ENCODE measurements at places on chromosomes 1 and 21. TPM values are rescaled to one million over a fixed set of nuclear protein-coding genes. Genes with fewer than 3 reads are reported as not detected.

Gene NGF
- polyA plus RNA-seq: 1.4 TPM

Gene OVAAL
- not detected for polyA plus RNA-seq

Gene C1orf141
- polyA plus RNA-seq: 0.22 TPM

Gene GREM2
- polyA plus RNA-seq: 14.6 TPM

Gene DEPDC1
- 6.0 TPM for polyA plus RNA-seq

Gene PRDM16
- polyA plus RNA-seq: 20.6 TPM

GRCh38 chr1:42960122-42960390 is 1.4 kb upstream of the SLC2A1 start:
- H3K27me3 ChIP-seq: no peaks in the 10 kb centered on the region
- H3K27ac ChIP-seq: no peak overlapping the region
- DNase-seq: no peak
- peaks cover 32% of the 10 kb centered on the region for H3K4me1 ChIP-seq
- H3K4me3 ChIP-seq: no peak overlapping the region

DNA sequence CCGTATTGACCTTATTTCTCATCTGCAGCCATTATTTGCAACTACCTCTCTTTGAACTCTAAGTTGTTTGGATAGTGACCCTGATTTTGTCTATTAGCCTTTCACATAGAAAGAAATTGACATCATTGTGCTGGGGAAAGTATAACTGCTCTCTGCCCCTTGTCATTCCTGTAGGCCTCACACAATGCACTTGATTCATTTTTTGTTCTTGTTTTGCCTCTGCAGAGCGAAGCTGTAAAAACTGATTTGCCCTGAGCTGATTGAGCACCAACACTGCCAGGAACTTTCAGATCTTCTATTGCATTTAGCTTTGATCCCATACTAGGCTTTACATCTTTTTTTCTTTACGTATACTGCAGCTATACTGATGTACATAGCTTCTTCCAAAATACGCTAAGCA is 167.2 kb upstream of the PTBP2 start:
- no peaks in the 10 kb centered on the region for H3K36me3 ChIP-seq
- H3K27ac ChIP-seq: no peak overlapping the region
- no peak for DNase-seq
- H3K4me3 ChIP-seq: no peak overlapping the region
- no peaks in the 10 kb centered on the region for H3K4me1 ChIP-seq

- H3K4me3 ChIP-seq: no peak overlapping the region
- no peak for DNase-seq
- no peaks in the 10 kb centered on the region for H3K4me1 ChIP-seq
- no peaks in the 10 kb centered on the region for H3K27me3 ChIP-seq
Measured at GRCh38 chr1:36693161-36693525, 210.4 kb upstream of the CSF3R start.

DNA sequence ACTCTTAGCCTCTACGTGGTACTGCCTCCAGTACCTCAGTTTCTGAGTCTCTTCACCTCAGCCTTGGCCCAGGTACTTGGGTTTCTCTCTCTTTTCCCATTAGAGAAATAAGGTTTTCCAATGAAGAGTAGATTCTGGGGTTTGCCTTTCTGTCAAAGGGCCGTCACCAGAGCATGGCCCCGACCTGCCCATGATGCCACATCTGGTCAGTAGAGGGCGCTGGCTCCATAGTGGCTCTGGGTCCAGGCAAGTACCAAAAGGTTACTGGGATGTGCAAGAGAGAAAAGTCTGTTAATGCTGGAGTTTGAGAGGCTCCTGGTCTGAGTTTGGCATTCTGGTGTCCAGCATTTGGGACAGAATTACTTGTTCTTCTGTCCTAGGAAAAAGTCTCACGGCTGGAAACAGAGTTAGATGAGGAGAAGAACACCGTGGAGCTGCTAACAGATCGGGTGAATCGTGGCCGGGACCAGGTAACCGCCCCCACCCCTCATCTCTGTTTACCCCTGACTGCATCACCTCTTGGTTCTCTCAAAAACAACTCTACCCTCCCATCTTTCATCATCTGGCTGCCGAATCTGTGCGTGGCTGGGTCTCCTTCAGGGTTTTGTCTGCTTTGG is 5.3 kb upstream of the TUFT1 start:
- H3K27ac ChIP-seq: no peak overlapping the region
- H3K36me3 ChIP-seq: peaks cover 70% of the 10 kb centered on the region
- no peaks in the 10 kb centered on the region for H3K27me3 ChIP-seq
- H3K4me3 ChIP-seq: no peak overlapping the region
- DNase-seq: no peak

DNA sequence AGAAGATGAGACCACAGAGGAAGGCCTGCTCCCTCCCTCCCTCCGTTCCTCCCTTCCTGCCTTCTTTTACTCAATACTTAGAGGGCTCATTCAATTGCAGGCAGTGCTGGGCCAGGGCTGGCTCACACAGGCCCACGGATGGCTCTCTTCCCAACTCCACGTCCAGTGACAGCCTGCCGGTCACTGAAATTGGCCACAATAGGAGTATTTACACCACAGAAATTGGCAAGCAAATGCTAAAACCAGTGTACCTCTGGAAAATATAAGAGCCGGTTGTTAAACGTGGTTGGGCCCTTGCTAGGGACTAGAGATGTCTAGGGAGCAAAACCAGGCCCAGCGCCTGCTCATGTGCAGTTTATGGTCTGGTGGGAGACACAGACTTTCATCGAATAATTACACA is 72.4 kb upstream of the TMEM51 start:
- H3K27ac ChIP-seq: no peak overlapping the region
- H3K4me1 ChIP-seq: no peaks in the 10 kb centered on the region
- no peak overlapping the region for H3K4me3 ChIP-seq
- no peaks in the 10 kb centered on the region for H3K36me3 ChIP-seq

DNA sequence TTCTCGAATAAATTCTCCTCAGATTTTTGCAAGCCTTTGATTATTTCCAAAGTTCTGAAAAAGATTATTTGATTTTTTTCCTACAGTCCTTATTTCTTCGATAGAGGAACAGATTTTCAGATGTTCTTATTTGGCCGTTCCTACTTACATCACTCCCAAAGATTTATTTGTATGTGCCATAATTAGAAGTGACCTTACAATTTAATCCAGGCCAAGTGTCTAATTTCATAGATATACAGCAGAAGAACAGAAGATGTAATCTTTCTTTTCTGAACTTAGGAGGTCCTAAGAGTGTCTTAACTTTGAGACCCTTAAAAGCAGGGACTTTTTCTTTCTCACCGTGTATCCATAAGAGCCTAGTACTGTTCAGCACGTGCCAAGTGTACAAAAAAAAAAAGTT is 46.3 kb downstream of the MAP10 start:
- H3K27me3 ChIP-seq: no peaks in the 10 kb centered on the region
- H3K4me1 ChIP-seq: no peaks in the 10 kb centered on the region
- no peak for DNase-seq
- no peak overlapping the region for H3K4me3 ChIP-seq
- H3K27ac ChIP-seq: no peak overlapping the region

DNA sequence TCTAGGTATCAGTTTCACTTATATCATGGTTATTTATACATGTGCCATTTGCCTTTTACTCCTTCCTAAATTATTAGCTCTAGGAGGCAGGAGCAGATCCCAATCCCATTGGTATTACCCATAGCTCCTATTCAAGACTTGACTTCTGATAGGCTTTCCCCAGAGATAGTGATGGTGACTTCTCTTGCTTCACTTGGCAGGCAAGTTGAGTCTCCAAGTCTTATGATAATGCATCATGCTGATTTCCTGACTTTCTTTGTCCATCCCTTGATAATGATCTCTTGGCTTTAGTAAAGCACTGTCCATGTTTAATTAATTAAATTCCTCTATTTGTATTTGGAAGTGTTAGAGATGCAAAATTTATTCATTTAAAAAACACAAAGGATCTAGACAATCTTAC is 253.5 kb upstream of the ADAMTS5 start:
- no peaks in the 10 kb centered on the region for H3K27me3 ChIP-seq
- no peak overlapping the region for H3K4me3 ChIP-seq
- no peak overlapping the region for H3K27ac ChIP-seq
- no peaks in the 10 kb centered on the region for H3K4me1 ChIP-seq
- no peaks in the 10 kb centered on the region for H3K36me3 ChIP-seq

- no peak for DNase-seq
- H3K4me1 ChIP-seq: peaks cover 2% of the 10 kb centered on the region
- H3K36me3 ChIP-seq: no peaks in the 10 kb centered on the region
- H3K4me3 ChIP-seq: no peak overlapping the region
- peaks cover 4% of the 10 kb centered on the region for H3K27me3 ChIP-seq
- H3K27ac ChIP-seq: no peak overlapping the region
Measured at GRCh38 chr21:45069085-45069484, 5.3 kb upstream of the ADARB1 start.

DNA sequence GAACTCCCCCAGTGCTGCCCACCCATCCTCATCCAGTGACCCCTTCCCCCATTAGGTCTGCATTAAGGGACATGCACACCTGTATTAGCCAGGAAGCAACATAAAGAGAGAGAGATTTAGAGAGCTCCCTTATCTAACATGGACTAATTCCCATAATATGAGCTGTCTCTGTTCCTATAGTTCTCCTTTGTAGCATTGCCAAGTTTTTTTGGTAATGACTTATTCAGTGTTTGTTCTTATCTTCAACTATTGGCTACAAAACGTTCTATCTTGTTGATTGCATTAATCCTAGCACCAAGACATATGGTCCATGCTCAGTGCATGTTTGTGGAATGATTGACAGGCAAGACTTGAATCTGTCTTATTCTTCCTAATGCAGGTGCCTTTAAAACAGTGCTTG is 264.0 kb downstream of the ADGRL2 start:
- H3K36me3 ChIP-seq: no peaks in the 10 kb centered on the region
- no peak for DNase-seq
- no peaks in the 10 kb centered on the region for H3K4me1 ChIP-seq

DNA sequence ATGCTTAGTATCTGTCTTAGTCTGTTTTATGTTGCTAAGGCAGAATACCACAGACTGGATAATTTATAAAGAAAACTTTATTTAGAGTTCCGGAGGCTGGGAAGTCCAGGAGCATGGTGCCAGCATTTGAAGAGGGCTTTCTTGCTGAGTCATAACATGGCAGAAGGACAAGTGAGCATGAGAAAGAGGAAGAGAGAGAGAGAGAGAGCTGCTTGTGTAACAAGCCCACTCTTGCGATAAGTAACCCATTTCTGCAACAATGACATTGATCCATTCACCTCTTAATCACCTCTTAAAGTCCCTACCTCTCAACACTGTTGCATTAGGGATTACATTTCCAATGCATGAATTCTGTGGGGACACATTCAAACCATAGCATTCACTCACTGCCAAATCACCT is 11.7 kb upstream of the MYOCOS start:
- no peak overlapping the region for H3K27ac ChIP-seq
- no peak overlapping the region for H3K4me3 ChIP-seq
- no peaks in the 10 kb centered on the region for H3K36me3 ChIP-seq
- H3K4me1 ChIP-seq: no peaks in the 10 kb centered on the region

GRCh38 chr1:111512132-111512889 is 8.9 kb upstream of the ADORA3 start:
- H3K4me3 ChIP-seq: no peak overlapping the region
- no peak for DNase-seq
- H3K27me3 ChIP-seq: peaks cover 8% of the 10 kb centered on the region
- peak overlapping the region; percentile 58 for H3K27ac ChIP-seq

DNA sequence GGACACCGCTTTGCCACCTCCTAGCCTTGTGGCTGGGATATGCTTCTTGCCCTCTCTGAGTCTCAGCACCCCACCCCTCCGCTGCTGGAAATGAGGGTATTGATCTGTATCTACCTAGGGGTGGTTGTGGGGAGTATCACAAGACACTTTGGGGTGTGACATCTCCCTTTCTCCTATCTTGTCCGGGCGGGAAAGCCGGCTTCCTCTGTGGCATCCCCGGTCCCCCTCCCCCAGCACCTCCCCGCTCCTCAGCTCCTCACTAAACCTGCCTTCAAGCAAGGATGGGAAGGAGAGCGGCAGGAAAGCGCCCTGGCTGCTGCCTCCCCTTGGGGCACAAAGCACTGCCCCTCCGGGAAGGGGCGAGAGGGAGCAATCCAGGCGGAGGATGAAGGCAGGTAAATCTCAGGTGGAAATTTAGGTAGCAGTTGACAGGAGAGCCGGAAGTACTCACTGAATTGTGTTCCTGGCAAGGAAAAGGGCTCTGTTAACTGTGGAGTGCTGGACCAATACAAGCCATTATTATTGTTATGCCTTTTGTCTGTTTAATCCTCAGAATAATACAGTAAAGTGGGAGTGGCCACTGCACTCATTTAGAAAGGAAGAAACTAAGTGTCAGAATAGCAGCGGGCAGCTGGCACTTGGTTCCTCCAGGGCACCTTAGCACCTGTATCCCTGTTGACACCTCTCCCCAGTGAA is 49.0 kb upstream of the LRP8 start:
- no peaks in the 10 kb centered on the region for H3K36me3 ChIP-seq
- H3K4me3 ChIP-seq: no peak overlapping the region
- DNase-seq: no peak
- peaks cover 2% of the 10 kb centered on the region for H3K27me3 ChIP-seq
- no peak overlapping the region for H3K27ac ChIP-seq

- H3K27me3 ChIP-seq: no peaks in the 10 kb centered on the region
- no peak overlapping the region for H3K27ac ChIP-seq
- no peaks in the 10 kb centered on the region for H3K36me3 ChIP-seq
Measured at GRCh38 chr1:205012391-205013140, 30.4 kb upstream of the CNTN2 start.

DNA sequence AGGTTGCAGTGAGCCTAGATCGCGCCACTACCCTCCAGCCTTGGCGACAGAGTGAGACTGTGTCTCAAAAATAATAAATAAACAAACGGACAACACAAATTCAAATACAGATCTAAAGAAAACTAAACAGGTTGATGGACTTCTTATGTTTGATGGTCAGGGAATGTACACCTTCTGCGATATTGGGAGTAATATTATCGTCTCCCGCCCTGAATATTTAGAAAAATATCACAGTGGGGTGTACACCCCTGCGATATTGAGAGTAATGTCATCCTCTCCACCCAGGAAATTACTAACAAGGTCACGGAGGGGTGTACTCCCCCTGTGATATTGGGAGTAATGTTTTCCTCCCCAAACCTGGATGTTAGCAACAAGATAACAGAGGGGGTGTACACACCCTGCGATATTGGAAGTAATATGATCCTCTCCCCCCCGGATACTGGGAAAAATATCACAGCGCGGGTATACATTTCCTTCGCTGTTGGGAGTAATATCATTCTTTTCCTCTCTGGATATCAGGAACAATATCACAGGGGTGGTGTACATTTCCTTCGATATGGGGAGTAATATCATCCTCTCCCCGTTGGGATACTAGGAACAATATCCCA is 1.4 kb upstream of the CFAP298 start:
- no peak overlapping the region for H3K27ac ChIP-seq
- H3K36me3 ChIP-seq: peaks cover 10% of the 10 kb centered on the region
- peak overlapping the region; percentile 88 for H3K4me3 ChIP-seq
- no peaks in the 10 kb centered on the region for H3K4me1 ChIP-seq

DNA sequence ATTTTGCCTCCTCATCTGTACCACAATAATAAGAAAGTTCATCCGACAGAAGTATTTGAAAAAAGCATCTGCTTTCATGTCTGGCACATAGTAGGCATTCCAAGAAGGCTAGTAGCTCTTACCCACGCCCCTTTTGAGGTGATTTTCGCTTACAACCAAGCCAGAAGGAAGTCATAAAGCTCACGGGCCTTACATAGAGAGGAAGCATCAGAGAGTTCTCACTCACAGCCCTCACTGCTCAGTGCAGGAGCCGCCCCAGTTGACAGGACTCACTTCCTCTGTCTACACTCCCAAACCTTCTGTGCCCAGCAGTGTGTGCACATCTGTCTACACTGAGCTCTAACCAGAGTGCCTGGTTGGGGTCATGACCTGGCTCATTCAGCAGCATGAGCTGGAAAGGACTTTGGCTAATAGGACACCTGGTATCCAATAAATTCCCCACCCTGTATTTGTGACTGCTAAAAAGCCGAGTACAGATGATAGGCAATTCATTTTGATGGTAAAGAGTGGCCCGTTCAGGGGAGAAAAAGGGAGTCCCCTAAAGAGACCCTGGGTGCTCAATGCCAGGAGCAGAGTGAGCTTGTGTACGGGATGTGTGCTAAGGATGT is 36.8 kb upstream of the DUSP10 start:
- no peak for DNase-seq
- no peak overlapping the region for H3K4me3 ChIP-seq
- no peak overlapping the region for H3K27ac ChIP-seq
